ENCODE measurements at places on chromosomes 6 and 20.

GRCh38 chr6:145689529-145689928 is 45.8 kb downstream of the EPM2A start:
- DNase-seq: no peak

GRCh38 chr6:14724549-14724948 is 521.3 kb upstream of the JARID2 start:
- DNase-seq: no peak

DNA sequence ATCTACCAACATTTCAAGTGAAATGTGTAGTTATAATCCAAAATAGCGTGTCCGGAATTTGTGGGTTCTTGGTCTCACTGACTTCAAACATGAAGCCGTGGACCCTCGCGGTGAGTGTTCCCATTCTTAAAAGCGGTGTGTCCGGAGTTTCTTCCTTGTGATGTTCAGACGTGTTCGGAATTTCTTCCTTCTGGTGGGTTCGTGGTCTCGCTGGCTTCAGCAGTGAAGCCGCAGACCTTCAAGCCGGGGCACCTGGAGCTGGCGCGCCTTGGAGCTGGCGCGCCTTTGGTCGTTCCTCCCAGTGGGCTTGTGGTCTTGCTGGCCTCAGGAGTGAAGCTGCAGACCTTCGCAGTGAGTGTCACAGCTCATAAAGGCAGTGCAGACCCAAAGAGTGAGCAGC is 291.5 kb upstream of the EYS start:
- no peak for DNase-seq

GRCh38 chr6:150711584-150712504 is 112.2 kb downstream of the PLEKHG1 start:
- DNase-seq: no peak

Data from left renal pelvis (tissue), 4 donors.